ENCODE measurements at places on chromosomes 4 and X. TPM values are rescaled to one million over a fixed set of nuclear protein-coding genes. Genes with fewer than 3 reads are reported as not detected.

DNA sequence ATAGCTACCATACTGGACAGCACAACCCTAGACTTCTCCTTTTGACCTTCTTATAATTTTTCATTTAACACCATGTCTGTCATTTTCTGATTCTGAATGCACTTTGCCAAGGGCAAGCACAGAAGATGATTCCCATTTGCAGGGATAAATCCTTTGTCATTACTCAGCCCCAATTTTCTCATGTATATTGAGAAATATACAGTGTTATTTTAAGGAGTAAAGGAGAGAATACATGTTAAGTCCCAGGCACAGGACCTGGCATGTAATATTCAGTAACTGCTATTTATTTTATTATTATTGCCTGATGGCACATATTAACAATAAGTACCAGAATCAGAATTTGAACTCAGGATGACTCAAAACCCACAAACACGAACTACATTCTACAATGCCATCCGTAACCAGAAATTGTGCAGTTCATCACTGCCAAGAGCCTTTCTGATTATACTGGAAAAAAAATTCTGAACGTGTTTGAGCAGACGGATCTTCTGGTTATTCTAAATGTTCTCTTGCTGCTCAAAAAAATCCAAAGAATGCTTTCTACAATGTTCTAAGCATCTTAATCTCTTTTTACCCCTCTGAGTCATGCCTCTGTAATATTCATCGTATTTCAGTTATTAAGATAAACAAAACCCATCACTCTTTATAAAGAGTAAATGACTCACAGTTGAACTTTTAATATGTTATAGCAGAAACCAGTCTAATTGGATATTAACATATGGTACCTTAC is 170.0 kb downstream of the MID1 start:
- no peak for DNase-seq

DNA sequence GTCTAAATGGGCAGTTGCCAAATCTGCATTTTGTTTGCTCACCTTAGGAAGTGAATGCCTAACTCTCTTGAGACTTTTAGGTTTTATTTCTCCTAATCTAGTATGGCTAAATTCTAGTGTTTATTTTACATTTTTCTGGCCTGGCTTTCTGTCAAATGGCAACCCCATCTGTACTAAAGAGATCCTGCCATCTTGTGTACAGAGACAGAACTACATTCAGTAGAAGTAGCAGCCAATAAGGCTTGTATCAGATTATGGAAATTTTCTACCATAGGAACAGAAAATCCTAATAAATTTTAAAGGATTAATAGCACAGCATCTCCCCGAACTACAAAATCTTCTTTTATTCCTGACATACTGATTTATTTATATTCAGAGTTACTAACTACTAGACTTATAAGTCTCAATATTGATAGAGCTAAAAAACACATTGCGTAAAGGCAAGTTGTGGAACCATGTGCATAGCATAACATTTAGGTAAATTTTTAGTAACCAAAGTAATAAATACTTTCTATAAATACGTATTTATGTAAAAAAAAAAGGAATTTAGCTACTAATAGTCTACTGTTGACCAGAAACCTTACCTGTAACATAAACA is 45.5 kb downstream of the TMEM144 start:
- DNase-seq = peak; percentile 66

DNA sequence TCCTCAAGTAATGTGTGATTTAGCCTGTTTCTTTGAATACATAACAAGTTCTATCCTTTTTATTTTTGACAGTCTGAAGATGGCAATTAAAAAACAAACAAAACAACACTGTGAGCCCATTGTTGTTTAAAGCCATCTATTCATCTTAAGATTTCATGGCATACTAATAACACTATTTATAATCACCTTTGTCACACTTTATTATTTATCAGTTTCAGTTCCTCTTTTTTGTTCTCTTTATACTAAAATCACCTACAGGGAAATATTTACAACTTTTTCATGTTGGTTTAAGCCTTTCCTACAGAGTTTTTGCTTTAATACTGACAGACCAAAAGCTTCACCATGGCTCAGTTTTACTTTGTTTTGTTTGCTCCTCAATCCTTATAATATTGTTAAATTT is 247.4 kb upstream of the CTSO start:
- DNase-seq = no peak

GRCh38 chr4:146029147-146029546 is 90.5 kb upstream of the ZNF827 start:
- no peak for DNase-seq

- DNase-seq = peak; percentile 99
These were observed at the start of gene PDGFRA for GRCh38 chr4:54228961-54229501. Gene PDGFRA, plus strand, starts transcription at chr4:54229293. Its CDS starts 29,476 bp downstream, at chr4:54258769.

- DNase-seq = no peak
These were observed 123.9 kb downstream of the PDLIM5 start for GRCh38 chr4:94575652-94576051.

DNA sequence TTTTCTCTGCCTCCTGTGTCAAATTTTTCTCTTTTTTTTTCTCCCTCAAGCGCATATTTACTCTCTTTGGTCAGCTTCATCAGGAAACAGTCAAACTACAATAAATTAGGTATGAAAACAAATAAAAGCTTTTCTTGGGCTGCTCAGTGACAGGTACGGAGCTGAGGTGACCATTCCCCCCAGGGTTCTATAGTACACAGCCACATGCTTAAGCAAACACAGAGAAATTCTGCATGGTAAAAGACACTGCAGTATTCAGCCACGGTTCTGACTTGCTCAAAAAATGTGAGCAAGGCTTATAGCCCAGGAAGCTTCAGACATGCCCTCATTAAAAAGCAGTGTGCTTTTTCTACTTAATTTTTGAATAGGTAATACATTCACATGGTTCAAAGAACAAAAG is 138.5 kb downstream of the GRIA3 start:
- no peak for DNase-seq

- DNase-seq = no peak
These were observed 154.6 kb downstream of the ATOH1 start for GRCh38 chr4:93983140-93983539.

Gene LIAS
- total RNA-seq = 9.8 TPM

Gene TLR2
- total RNA-seq = 186 TPM

Gene PABPC1L2B
- total RNA-seq = not detected

Gene AMTN
- 0.51 TPM for total RNA-seq

Gene SMIM10
- 4.0 TPM for total RNA-seq

Data from lung (tissue), 17 donors.